MCF 10A (cell line): ENCODE measurements at places on chromosomes 5 and 9. TPM values are rescaled to one million over a fixed set of nuclear protein-coding genes. Genes with fewer than 3 reads are reported as not detected.

The PSD2 gene
- total RNA-seq, result not detected in 2 replicates

The C1QTNF3 gene
- total RNA-seq, result 0.49 and 0.64 TPM in 2 replicates

The LCP2 gene
- not detected in 2 replicates for total RNA-seq

The PCDHB9 gene
- total RNA-seq, result 1.0 and 1.8 TPM in 2 replicates

The INSYN2B gene
- total RNA-seq, result 0.19 and 0.49 TPM in 2 replicates

The PCDHGC5 gene
- total RNA-seq, result 0.61 and 0.69 TPM in 2 replicates

The CBY3 gene
- not detected in 2 replicates for total RNA-seq

The IL5 gene
- total RNA-seq, result not detected in 2 replicates

The LCN15 gene
- total RNA-seq, result not detected in 2 replicates

The KLF9 gene
- total RNA-seq, result 5.9 and 8.9 TPM in 2 replicates

The SPINK13 gene
- total RNA-seq, result not detected in 2 replicates

The SNCAIP gene
- total RNA-seq, result 0.12 and 0.21 TPM in 2 replicates

The ORM2 gene
- not detected in 2 replicates for total RNA-seq

The LMX1B gene
- 3.4 and 3.9 TPM in 2 replicates for total RNA-seq

The GLRA1 gene
- total RNA-seq, result not detected in 2 replicates

The OR1N2 gene
- not detected in 2 replicates for total RNA-seq

The SPOCK1 gene
- 34.3 and 61.6 TPM in 2 replicates for total RNA-seq

The ZFP37 gene
- total RNA-seq, result 3.5 and 4.0 TPM in 2 replicates

The NPR2 gene
- total RNA-seq, result 5.7 and 10.0 TPM in 2 replicates

The F2RL1 gene
- total RNA-seq, result 30.7 and 34.9 TPM in 2 replicates

The IARS1 gene
- 390 and 403 TPM in 2 replicates for total RNA-seq

The NRARP gene
- 1.4 and 2.2 TPM in 2 replicates for total RNA-seq

The CDX1 gene
- total RNA-seq, result not detected in 2 replicates
